ENCODE measurements at places on chromosomes 16 and 17.
A peak's percentile ranks its signal among the peaks of the same experiment; 100 is the strongest.

DNA sequence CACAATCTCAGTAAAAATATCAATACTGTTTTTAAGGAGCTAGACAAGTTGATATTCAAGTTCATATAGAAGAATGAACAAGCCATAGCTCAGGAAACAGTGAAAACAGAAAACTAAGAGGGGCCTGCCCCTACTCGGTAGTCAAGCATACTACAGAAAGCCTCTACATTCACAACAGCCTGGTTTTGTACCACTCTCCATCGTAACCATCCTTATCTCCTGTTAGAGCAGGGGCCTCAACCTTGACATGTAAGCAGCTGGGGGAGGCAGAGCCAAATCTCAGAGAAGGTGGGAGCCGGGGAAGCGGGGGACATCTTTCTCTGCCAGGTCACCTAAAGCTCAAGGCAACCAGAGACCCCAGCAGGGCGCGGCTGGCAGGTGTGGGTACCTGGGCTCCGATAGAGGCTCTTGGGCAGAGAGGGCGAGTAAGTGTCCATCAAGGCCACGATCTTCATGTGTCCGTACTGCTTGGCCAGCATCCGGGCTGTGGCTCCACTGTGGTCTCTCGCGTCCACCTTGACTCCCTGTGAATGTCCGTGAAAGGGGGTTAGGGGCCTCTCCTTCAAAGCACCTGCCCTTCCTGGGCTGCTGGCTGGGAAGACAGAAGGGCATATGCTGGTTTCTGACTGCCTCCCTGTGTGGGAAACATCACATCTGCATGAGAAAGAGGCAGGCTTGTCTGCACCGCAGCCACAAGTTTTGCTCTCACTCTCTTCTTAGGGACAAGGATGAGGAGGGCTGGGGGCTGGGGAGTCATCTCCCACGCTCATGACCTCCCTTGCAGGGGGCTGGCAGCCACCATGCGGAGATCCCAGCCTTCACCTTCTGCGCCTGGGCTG lies 20.2 kb downstream of the ANKS3 start:
- no peak for DNase-seq

DNA sequence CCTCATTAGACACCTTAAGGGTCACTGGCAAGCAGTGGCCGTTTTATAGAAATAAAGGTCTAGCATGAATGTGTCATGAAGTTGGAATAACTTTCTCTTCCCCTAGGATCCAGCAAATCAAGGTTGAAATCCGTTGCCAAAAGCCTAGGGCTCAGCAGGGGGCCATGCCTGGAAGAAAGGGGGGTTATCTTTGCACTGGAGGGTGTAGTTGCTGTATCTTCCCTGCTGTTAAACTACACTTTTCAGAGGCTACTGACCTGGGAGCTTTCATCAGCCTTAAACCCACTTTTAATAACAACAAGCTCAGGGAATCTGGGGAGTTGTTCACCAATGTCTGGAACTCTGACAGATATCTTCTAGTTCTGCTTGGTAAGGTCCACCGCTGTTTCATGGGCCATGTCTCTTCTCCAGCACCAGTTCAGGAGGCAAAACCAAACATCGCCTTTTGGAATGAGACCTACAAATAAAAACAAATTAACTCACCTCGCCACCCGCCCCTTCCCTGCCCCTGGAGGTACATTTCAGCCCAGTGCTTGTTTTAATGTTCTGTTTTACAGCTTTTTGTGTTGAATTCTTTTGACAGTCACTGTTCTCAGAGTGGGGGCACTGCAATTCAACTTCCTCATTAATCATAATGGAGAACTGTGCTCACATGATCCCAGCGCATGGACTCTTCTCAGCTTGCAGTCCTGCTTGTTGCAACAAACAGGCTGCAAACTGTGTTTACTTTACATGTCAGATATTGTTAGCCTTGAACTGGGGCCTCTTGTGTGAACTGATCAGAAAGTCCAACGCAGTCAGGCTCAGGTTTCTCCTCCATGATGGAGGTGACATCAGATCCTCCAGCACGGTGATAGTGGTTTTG lies 508.7 kb downstream of the KCNJ2 start:
- DNase-seq = no peak

- DNase-seq = peak; percentile 59
These were observed 4.3 kb downstream of the CDIP1 start for GRCh38 chr16:4534151-4534790.

DNA sequence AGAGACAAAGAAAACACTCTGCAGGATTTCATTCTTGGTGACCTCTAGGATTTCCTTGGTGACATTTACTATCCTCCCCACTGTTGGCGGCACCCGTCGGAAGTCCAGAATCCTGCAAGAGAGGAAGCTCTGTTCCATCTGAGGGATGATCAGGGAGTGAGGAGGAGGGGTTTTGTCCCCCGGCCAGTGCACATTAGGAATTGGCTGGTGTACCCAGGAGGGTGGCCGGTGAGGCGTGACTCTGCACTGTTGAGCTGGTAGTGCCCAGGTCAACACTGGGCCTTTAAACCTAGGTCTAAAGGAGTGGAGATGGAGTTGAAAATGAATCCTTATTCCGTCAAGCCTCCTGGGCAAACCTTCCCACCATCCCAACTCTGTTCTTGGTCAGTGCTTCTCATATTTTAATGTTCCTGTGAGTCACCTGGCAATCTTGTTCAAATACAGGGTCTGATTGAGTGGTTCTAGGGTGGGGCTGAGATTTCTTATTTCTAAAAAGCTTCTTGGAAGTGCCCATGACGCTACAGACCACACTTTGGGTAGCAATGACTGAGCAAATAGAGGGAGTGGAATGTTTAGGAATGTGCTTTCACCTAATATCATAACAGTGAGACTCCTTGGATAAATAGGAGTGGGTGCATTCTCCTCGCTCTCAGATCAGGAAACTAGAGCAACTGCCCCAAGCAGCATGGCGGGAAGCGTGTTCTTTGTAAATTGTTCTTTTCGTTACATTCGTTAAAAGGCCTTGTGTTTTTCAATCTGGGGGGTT lies 30.7 kb downstream of the PRKAR1A start:
- no peak for DNase-seq

All from CD4-positive, alpha-beta T cell treated with Interleukin-4 for 1 hour (primary cell).